Hepatocyte (in vitro differentiated cells): ENCODE measurements at places on chromosomes 12 and 14.

- H3K4me3 ChIP-seq, result no peak overlapping the region
- no peaks in the 10 kb centered on the region for H3K36me3 ChIP-seq
- H3K27ac ChIP-seq, result no peak overlapping the region
- H3K27me3 ChIP-seq, result no peaks in the 10 kb centered on the region
- H3K4me1 ChIP-seq, result no peaks in the 10 kb centered on the region
Observed at GRCh38 chr12:126430921-126431320, 1365.7 kb downstream of the AACS start.

GRCh38 chr12:52691076-52691840, 11.1 kb upstream of the KRT1 start:
- H3K36me3 ChIP-seq, result no peaks in the 10 kb centered on the region
- no peak overlapping the region for H3K27ac ChIP-seq
- DNase-seq, result peak; percentile 47
- H3K4me1 ChIP-seq, result peaks cover 10% of the 10 kb centered on the region
- peaks cover 66% of the 10 kb centered on the region for H3K27me3 ChIP-seq

DNA sequence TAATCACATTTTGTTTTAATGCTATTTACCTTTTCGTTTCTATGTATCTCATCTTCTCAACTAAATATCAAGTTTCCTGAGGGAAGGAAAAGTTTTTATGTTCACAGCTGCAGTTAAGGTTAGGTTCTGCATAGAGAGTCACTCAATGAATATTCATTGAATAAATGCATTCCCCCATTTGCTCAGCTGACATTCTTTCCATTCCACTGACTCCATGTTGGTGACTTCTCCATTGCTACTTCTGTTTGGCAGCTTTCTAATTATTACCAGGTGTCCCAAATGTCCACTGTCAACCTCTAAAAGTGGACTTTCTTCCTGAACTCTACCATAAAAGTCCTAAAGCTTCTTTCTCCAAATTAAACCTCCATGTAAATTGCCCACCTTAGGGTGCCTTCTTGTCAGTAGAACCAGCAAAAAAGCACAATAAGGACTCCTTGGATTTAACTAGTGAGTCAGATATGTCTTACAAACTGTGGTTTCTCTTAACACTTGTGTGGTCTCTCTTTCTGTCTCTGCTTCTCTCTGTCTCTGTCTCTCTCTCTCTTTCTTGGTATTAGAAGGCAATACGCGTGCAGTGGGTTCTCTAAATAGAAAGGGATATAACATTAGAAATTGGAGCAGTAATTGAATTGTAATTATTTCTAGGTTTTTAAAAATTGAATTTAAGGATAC, 85.9 kb downstream of the TMEM117 start:
- H3K27ac ChIP-seq, result no peak overlapping the region
- no peaks in the 10 kb centered on the region for H3K36me3 ChIP-seq
- H3K4me1 ChIP-seq, result no peaks in the 10 kb centered on the region
- H3K27me3 ChIP-seq, result no peaks in the 10 kb centered on the region

DNA sequence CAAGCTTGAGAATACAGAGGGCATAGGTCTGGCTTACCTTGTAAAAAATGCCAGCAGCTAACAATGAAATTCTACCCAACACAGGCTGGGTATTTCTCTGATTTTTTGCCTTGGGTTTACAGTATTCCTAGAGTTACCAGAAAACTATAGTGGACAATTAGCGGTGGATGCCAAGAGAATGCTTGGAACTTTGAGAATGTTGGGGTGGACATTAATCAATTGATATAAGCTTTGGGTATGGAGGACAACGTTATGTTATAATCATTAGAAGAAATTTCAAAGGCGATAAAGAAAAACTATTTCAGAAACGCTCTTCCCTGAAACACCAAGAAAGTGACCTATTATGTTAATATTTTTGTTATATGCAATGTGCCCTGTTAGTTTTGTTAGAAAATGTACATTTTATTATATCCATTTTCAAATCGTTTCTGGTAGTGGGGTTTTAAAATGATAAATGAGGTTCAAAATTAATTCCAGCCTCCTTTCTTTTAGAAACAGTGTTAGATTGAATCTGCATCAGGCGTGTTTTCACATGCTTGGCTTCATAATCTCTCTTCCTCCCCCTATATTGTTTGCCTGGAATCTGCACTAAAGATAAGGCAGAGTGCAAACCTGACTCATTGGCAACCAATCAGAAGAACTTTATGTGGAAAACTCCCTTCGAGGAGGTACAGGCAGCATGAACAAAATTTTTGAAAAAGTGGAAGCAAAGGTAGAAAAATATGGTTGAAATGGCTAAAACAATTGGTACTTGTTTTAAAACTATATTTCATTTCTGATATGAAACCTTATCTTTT, 1.4 kb upstream of the PTPRQ start:
- peak; percentile 24 for DNase-seq
- no peaks in the 10 kb centered on the region for H3K4me1 ChIP-seq
- no peak overlapping the region for H3K4me3 ChIP-seq
- no peaks in the 10 kb centered on the region for H3K27me3 ChIP-seq
- H3K27ac ChIP-seq, result no peak overlapping the region

DNA sequence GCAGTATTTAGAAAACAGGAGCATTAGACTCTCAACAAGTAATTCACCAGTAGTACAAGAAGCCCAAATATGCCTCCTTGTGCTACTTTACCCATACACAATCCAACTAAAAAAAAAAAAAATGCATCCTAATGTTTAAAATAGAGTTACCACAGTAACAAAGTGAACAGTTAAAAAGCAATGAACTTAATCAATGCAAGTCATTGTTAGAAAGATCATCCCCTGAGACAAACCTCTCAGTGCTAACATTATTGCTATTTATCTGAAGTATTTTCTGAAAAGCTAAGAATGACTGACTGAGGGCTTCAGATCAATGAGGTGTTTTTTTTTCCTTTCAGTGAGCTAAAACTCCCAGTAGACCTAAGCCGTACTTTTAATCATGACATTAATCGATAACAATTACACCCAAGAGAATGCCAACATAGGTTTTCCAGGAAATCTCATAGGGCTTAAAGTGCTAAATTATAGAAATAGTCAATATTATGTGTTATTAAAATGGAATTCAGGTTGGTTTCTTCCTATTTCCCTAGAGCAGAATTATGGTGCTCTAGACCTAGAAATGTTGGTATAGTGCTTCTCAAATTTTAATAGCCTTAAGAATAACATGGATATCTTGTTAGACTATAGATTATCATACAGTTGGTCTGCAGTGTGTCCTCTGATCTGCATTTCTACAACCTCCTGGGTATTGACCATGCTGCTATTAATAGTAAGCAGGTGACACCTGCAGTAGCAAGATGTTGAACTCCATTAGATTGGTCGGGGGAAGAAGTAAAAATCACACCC, 123.0 kb downstream of the PRKD1 start:
- peaks cover 5% of the 10 kb centered on the region for H3K4me1 ChIP-seq
- no peaks in the 10 kb centered on the region for H3K27me3 ChIP-seq
- H3K27ac ChIP-seq, result no peak overlapping the region
- H3K4me3 ChIP-seq, result no peak overlapping the region
- DNase-seq, result no peak

DNA sequence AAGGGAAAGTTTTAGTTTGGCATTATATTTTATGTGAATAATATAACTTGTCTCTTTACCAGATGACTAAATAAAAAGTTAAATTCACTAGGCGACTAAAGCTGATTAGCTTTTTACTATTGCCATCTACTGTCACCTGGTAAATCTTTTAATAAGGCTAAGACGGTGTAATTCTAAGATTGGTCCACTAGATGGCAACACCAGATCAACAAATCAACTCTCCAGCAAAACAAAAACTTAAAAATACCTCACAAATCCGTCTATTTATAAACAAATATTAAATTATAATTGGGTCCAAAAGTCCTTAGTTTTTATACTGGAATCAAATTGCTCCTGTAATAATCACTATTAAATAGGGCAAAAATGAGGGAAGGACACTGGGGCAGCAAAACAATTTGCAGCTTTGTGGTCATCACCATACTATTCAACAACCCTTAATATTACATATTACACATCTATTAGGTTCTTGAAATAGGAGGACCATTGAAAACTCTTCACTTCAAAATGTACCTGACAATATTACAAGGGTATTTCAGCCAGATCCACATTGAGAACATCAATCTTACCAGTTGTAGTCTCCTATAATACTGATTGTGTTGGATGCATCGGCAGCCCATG, 47.9 kb downstream of the GALC start:
- no peaks in the 10 kb centered on the region for H3K4me1 ChIP-seq
- H3K36me3 ChIP-seq, result no peaks in the 10 kb centered on the region
- H3K27me3 ChIP-seq, result no peaks in the 10 kb centered on the region
- peak; percentile 56 for DNase-seq
- no peak overlapping the region for H3K27ac ChIP-seq

DNA sequence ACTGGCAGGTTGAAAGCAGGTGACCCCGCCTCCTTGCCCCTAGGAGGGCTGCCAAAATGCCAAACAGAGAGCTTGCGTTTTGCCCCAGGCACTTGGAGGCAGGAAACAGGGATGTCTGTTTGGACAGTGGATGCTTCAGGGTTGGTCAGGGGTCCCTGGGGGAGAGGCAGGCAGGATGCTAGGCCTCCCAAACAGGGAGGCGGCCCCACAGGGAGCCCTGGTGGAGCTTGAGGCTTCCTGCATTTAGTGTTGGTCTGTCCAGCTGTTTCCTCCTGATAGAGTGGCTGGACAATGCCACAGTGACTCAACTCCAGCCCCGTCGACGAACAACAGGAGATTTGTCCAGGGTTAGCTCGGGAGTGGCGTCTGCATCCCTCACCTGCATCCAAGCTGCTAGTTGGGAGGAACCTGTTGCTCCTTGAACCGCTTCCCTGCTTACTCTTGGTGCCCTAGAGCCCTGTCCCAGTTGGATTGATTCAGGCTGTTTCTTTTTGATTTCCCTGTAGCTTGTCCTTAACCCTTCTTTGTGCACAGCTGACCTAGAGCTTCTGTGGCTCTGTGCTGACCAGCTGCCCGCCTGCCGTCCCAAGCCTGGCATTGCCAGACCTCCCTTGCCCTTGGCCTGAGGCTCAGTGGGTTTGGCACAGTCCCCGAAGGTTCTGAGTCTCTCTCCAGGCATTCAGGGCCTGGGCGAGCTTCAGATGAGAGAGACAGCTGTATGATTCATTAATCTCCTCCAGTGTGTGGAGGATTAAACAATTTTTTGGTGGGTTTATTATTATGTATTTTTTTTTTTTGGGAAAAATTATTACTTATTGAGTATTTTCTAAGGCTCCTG, 45.9 kb downstream of the TSPAN9 start:
- H3K4me1 ChIP-seq, result peaks cover 5% of the 10 kb centered on the region
- H3K36me3 ChIP-seq, result no peaks in the 10 kb centered on the region
- no peak for DNase-seq

DNA sequence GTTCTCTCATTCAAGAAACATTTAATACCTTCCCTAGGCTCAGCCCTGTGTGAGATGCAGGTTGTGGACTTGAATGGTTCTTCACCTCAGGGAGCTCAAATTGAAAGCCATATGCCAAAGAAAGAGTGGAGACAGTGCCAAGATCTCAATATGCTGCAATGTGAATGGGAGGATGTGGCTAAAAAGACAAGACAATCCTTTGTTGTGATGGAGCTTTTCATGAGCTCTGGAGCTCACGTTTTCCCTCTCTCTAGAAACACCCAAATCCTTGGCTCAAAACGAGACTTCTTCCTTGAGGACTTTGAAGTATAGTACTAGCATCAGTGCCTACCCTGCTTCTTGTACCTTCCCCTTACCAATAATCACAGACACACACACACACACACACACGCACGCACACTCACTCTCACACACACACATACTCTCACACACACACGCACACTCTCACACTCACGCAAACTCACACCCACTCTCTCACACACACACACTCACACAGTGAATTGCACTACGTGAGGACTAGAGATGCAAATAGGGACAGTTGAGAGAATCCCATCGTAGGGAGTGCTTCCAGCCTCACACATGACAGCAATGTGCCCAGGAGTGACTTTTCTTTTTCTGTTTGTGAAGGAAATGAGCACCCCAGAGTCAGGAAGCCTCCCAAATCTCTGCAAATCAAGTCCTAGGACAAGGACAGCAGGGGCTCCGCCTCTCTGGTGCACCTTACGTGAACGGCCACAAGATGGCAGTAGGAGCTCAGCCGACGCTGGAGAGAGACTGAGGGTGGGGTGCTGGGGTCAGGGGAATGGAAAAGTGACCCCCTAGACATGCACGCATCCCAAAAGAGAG, 231.4 kb downstream of the PCNX1 start:
- H3K27ac ChIP-seq, result no peak overlapping the region
- H3K4me1 ChIP-seq, result peaks cover 17% of the 10 kb centered on the region
- H3K4me3 ChIP-seq, result no peak overlapping the region
- H3K36me3 ChIP-seq, result no peaks in the 10 kb centered on the region

- no peak overlapping the region for H3K27ac ChIP-seq
- H3K4me3 ChIP-seq, result no peak overlapping the region
- H3K4me1 ChIP-seq, result no peaks in the 10 kb centered on the region
- no peaks in the 10 kb centered on the region for H3K36me3 ChIP-seq
- DNase-seq, result no peak
Observed at GRCh38 chr14:29459969-29460560, 467.6 kb downstream of the PRKD1 start.

DNA sequence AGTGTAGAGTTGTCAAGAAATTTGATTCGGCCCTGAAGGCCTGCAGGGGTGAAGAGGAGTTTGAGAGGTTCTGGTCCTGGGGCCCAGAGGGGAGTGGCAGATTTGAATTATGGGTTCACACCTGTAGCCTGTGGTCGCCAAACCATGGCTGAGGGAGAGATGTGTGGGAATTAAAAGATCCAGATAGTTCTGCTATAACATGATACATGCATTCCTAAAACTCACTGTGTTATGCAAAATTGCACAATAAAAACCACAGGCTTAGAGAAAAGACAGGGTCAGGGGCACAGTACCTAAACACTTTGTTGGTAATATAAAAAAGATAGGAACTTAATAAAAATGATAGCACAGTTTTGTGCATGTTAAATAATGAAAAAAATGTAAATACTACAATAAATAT, 106.2 kb downstream of the TMEM30B start:
- H3K4me1 ChIP-seq, result no peaks in the 10 kb centered on the region
- no peak overlapping the region for H3K4me3 ChIP-seq

DNA sequence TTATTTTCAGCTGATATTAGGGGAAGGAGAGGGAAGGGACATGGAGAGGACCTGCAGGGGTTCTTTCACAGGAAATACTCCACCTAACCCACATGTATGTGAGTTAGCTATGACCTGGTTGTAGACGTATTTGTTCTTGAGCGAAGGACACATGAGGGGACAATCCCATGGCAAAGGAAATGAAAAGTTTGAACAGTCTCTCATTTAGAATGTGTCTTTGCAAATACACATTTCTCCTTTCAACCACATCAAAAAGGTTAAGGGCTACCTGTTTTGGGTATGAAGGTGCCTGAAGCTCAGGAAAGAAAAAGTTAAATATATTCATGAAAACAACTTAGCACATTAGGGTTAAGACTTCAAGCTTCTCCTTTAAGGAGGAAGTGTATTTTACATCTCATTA, 7.4 kb downstream of the PYGL start:
- peaks cover 9% of the 10 kb centered on the region for H3K4me1 ChIP-seq
- peak overlapping the region; percentile 10 for H3K27ac ChIP-seq
- no peaks in the 10 kb centered on the region for H3K36me3 ChIP-seq
- no peak for DNase-seq
- no peak overlapping the region for H3K4me3 ChIP-seq
